ENCODE measurements at places on chromosomes 7 and 10. TPM values are rescaled to one million over a fixed set of nuclear protein-coding genes. Genes with fewer than 3 reads are reported as not detected.

- peak; percentile 73 for DNase-seq
These were observed 16.9 kb downstream of the TCAF1 start for GRCh38 chr7:143884969-143885559.

DNA sequence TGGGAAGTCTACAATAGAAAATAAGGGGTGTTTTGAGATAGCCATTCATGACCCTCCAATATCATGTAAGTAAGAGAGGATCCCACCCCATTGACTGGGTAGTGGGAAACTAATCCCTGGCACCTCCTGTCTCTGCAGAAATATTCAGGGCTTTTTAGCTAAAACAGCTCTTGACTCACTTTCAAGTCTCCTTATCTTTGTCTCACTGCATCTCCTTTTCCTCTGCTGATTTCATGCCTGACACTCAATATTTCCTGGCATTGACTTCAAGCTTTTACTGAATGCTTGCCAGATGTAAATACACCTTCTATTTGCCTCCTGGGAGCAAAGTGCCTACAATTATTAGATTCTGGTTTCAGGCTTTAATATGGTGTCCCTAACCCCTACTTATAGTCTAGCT lies 57.1 kb downstream of the CHRM2 start:
- no peak for DNase-seq

DNA sequence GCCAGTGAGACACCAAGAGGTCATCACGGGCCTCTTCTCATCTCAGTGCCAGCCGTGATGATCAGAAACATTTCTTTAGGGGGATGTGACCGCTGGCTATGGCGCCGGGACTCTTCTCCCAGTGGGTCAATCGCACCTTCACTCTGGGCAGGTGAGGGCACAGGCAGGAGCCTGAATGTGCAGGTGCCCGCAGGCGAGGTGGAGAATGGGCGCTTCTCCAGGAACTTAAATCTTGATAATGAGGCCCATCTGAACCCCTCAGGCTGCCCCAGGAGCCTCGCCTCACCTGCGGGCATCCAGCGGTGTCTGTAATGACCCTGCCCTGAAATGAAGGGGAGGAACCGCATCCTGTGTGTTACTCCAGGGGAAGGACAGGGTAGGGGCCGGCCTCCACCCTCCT lies 204.7 kb downstream of the ADARB2 start:
- DNase-seq: no peak

The PRKAR2B gene
- 5.5 TPM for polyA plus RNA-seq

DNA sequence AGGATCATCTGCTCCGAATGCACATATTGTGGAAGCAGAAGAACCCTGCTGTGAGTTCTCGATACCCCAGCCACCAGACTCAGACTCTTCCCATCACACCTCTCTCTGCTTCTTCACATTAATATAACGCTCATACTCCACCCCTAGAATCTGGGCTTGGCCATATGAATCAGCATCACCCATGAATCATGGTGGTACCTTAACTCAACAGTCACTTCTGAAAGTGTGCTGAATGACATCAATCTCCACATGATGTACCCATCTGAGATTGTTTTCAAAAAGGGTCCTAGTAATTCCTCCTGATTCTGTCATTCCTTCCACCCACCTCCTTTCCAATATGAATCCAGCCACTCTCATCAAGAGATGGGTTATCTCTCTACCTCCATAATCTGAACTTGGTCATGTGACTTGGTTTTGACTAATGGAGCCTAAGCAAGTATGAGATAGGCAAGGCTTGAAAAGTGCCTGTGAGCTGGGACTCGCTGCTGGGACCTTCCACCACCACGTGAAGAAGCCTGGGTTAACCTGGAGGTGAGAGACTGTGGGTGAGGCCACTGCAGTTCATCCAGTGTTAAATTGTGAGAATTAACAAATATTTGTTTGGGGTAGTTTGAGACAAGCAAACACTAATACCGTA lies 15.4 kb downstream of the YWHAG start:
- DNase-seq: no peak

DNA sequence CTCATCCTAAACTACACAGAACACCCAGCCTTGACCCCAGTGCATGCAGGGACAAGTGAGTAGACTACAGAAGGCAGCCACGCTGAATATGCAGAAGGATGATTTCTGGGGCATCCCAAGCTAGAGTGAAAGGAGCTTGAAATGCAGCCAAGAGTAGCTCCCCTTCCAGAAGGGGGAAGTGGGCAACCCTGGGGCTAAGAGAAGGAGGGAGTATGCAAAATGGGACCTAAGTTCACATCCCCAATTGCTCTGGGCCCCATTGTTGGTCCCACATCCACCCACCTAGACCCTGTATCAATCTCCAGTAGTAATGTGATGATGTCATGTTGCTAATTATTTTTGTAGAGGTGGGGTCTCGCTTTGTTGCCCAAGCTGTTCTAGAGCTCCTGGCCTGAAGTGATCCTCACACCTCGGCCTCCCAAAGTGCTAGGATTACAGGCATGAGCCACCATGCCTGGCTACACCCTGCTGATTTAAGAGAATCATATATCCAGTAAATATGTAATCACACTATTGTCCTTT lies 5.6 kb upstream of the PSTK start:
- no peak for DNase-seq

The AKR1C3 gene
- 0.90 TPM for polyA plus RNA-seq

GRCh38 chr7:36736899-36737211 lies 12.6 kb upstream of the AOAH start:
- DNase-seq: no peak

The SUN3 gene
- not detected for polyA plus RNA-seq

DNA sequence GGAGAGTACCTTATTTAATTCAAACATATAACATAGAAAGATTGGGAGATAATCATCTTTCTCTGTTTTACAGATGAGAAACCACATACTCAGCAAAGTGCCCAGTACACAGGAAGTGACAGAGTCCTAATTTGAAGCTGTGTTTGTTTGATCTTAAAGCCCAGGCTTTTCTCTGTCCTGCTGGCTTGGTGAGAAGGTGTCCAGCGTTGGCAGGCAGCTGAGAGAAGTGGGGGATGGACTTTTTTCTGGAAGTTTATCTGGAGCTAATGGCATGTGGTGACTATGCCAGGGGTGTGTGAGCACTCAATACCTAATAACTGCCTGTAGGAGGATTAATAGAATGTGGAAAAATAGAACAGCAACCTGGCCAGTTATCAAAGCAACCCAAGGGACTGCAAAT lies 60.8 kb downstream of the NPSR1 start:
- no peak for DNase-seq

GRCh38 chr7:51220226-51220625 lies 96.4 kb downstream of the COBL start:
- no peak for DNase-seq

All from muscle of back (tissue), 13 donors.